Stimulated activated CD4-positive, alpha-beta T cell treated with anti-CD3 and anti-CD28 coated beads, Interleukin-15, amount 100 ng/mL, for 1 hour (primary cell): ENCODE measurements at places on chromosomes 2 and 18.

DNA sequence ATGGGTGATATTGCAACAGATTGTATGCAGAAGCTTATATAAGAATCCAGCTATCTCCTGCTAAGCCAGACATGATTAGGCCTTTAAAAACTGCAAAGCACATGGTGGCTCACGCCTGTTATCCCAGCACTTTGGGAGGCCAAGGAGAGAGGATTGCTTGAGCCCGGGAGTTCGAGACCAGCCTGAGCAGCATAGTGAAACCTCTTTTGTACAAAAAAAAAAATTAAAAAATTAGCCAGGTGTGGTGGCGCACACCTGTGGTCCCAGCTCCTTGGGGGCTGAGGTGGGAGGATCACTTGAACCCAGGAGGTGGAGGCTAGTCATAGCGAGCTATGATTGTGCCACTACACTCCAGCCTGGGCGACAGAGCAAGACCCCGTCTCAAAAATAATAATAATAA, 204.6 kb downstream of the TNS1 start:
- no peak for DNase-seq

GRCh38 chr2:216887138-216887537, 27.3 kb upstream of the TNP1 start:
- no peak for DNase-seq

DNA sequence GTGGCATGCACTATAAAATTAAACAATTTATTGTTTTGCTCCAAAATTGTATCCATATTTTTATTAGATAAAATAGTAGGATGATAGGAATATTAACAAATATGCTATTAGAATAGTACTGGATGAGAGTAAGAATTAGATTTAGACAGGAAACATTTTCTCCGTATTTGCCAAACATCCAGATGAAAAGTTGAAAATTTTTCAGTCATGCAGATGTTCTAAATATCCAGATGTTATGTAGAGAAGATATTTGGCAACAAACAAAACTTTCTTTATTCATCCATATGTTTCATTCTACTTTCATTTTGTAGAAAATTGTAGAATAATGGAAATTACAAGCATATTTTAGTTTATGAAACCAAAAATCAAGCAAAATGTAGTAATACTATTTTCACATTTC, 45.2 kb upstream of the NEUROD1 start:
- no peak for DNase-seq

DNA sequence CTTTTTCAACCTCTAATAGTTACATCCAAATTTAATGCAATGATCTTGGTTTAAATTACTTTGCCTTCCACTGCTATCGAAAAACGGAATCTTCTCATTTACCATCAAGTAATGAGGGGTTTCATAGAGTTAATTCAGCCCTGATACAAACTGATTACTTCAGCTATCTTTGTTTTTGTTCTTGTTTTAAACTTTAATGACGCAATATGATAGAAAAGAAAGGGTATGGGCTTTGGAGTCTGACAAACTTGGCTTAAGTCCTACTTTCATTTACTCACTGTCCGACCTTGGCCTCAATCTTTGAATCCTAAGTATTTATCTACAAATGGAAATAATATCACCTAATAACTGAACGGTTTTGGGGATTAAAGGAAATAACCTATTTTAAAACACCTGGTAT, 16.1 kb downstream of the ADAM17 start:
- DNase-seq = no peak

DNA sequence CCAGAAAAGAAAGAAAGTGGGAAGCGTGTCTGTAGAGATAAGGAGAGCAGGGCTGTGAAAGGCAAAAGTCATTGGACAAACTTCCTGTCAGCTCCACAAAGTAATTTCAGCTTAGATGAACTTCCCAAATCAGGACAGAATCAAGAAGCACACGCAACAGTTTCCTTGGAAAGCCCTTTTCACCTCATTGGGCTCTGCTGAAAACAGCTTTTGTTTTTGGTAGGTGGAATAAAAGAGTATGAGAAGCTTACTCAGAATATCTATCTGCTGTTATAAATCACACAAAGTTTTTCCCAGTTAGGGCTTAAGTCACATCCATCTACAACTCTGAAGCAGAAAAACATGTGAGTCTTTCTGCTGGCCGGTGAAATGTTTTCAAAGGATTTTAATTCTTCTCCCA, 42.4 kb upstream of the EFEMP1 start:
- no peak for DNase-seq

DNA sequence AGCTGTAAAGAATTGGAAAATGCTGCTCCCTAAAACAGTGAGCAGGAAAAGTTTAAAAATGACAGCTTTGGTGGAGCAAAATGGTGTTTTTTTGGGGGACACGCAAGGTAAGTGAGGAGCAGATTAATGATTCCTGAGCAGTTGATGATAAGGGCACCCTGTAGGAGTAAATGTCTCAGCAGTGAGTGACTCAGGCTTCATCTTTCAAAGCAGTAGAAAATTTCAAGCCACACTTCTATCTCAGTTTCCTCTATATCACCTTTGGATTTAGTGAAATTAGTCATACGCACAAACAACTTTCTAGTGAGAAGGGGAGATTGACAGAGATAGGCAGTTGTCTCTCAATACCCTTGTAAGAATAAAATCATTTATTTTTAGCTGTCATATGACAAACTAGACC, 709.0 kb upstream of the FAM98A start:
- DNase-seq = no peak

- DNase-seq = no peak
Observed at GRCh38 chr18:46715062-46715461, 41.8 kb downstream of the ST8SIA5 start.

GRCh38 chr2:4840791-4841190, 851.4 kb upstream of the SOX11 start:
- no peak for DNase-seq

DNA sequence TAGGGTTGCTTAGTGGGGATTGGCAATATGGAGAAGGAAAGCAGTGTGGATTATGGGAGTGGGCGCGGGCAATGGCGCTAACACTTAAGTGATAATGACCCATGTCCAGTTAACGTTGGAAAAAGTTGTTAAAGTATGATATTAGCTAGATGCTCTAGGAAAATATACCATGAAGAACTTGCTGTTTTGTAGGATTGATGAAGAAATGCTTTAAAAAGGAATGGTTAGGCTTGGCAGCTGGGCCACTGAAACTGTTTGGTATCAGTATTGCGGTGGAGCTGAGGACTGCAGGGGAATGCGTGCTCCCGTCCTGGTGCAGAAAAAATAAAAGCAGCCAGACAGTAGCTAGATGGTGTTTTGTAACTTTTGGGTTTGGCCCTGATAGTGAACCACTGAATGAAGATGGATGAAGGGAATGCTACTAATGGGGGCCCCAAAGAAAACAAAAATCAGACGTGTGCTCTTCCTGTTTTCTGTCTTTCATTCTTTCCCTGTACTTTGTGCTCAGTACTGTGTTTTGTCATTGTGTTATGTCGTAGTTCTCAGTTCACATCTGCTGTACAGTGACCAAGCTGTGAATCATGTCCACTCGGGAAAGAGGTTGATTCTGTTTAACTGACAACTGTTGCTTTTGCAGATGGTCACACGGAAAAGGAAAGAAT, 999 bp downstream of the INSIG2 start:
- DNase-seq = no peak

- DNase-seq = no peak
Observed at GRCh38 chr2:128313091-128313836, 5.4 kb downstream of the HS6ST1 start.

DNA sequence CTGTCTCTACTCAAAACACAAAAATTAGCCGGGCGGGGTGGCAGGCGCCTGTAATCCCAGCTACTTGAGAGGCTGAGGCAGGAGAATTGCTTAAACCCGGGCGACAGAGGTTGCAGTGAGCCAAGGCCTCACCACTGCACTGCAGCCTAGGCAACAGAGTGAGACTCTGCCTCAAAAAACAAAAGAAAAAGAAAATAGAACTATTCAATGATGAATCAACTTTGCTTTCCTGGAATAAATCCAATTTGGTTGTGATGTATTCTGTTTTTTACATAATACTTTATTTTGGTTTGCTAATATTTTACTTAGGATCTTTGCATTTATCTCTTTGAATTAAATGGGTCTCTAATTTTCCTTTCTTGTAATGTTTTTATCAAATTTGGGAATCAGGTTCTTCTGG, 86.3 kb upstream of the MBOAT2 start:
- no peak for DNase-seq

- no peak for DNase-seq
Observed at GRCh38 chr2:9156483-9156882, 50.1 kb upstream of the ASAP2 start.

- DNase-seq = no peak
Observed at GRCh38 chr2:44941551-44942234, at the start of gene SIX3. Gene SIX3 (plus strand): TSS chr2:44941702. CDS start chr2:44942105, 403 bp downstream.

- no peak for DNase-seq
Observed at GRCh38 chr2:153222231-153223165, 256.1 kb downstream of the RPRM start.

DNA sequence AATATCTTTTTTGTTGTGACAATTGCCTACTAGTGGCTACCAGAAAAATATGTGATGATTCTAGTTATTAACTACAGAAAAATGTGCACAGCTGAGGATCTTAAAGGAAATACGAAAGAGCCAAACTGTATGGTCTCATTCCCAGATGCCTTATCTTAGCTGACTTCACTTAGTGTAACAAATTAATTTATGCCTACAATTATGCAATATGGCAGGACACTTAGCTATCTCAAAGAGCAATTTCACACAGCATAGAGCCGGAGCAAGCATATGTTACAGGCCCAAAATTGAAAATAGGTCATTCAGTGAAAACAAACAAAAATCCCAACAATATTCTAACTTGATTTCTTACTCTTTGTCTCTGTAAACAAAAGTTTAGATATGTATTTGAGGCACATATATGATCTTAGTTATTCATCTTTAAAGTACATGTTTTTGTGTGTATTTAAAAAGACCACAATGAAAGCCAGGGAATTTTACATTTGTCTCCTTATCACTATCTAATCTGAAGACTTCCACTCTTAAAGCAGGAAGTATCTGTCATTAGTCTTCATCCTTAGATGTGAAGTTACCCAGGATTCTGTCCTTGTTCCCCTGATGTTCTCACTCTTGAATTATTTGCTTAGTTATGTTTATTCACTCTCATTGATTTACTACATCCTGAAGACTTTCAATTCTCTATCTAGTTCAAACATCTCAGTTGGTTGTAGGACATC, 1579.0 kb upstream of the NXPH2 start:
- DNase-seq = no peak

DNA sequence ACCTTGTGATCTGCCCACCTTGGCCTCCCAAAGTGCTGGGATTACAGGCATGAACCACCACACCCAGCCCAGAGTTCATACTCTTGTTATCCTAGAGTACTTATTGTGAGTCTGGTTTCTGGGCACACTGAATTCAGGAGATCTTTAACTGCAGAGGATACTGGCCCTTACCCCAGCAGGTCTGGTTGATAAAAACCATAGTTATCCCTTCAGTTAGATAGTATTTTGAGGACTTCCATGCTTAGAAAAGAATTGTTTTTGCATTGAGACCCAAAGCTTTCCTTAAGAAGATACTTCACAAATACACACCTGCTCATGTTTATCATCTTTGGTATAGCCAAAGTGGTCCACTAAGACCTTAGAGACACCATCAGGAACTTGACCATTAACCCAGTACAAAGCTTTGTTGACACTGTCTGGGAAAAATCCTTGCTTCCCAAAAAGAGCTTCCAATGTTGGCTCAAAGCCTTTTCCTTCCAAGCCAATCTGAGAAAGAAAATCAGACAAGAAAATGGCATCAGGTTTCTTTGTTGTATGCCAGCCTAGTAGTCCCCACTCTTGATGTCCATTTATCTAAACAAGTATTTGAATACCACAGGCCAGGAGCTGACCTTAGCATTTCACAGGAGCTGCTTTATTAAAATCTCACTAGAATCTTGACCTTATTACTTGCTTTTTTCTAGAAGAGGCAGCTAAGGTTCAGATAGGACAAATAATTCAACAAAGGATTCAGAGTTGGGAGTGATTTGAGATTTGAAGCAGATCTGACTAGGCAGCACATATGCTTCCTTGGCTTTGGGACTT, 17.2 kb downstream of the APOB start:
- no peak for DNase-seq

GRCh38 chr18:23484561-23485182, 18.6 kb upstream of the RMC1 start:
- DNase-seq = no peak

DNA sequence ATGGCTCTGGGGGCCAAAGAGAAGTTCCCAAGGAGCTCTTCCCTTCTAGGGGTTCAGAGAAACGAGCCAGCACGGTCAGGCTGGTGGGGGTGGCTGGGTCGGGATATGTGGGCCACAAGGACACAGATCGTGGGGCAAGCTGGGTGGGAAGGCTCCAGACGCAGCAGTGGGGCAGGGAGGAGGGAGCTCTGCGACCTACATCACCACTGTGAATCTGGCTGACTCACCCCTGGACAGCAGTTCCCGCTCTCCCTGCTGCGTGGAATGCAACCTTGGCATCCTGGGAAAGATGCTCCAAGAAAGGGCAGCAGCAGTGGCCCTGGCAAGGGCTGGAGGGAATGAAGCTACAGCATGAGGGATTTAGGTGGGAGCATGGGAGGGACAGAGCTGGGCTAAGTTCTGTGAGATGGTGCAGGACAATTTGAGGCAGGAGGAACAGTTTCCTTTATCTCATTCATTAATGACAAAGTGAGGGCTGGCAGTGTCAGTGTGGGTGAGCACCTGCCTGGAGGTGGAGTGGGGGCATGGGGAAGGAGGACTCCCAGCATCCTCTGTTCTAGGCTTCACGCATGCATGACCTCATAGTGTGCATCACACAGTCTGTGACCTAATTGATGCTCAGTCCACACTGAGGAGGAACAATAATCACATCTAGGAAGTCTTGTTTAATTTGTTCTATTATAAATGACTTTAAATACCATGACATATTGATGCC, 25.0 kb downstream of the CELF4 start:
- no peak for DNase-seq

GRCh38 chr18:53745224-53745967, 479.1 kb downstream of the MBD2 start:
- no peak for DNase-seq

- DNase-seq = no peak
Observed at GRCh38 chr2:218582076-218582475, 13.4 kb downstream of the CNOT9 start.

- no peak for DNase-seq
Observed at GRCh38 chr18:74497778-74498177, 1.6 kb downstream of the CNDP2 start.

GRCh38 chr2:9654452-9655100, 23.8 kb upstream of the YWHAQ start:
- DNase-seq = no peak

DNA sequence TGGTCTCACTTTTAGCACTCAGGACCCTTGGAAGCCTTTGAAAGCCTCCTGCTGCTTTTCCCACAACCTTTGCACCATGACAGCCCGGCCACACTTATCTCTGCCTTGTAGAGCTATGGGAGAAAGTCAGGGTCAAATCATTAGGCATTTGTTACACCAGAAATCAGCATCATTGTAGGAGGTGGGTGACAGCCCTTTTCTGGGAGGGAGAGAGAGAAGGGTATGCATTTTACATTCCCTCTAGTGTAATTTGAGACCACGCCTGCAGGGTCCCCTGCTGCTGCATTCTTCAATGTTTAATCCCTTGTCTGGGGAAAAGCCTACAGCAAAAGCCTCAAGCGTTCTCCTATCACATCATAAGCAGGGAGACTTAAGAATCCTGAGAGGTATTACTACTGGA, 766.8 kb upstream of the FAM98A start:
- DNase-seq = no peak

- no peak for DNase-seq
Observed at GRCh38 chr2:167484875-167485274, 596.6 kb downstream of the XIRP2 start.
